Fibroblast of skin of scalp (primary cell): ENCODE measurements at places on chromosomes 13 and 19.
A peak's percentile ranks its signal among the peaks of the same experiment; 100 is the strongest.

DNA sequence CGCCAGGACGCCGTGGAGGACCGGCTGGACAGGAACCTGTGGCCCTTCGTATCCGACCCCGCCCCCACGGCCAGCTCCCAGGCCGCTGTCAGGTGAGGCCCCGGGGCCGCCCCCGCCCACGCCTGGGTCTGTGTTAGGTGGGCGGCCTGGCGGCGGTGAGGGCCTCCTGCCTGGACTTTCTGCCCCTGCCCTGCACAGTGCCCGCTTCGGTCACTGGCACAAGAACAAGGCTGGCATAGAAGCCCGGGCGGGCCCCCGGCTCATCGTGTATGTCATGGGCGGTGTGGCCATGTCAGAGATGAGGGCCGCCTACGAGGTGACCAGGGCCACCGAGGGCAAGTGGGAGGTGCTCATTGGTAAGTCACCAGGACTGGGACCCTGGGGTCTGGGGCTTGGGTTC lies 10.2 kb downstream of the STXBP2 start:
- DNase-seq, result no peak

DNA sequence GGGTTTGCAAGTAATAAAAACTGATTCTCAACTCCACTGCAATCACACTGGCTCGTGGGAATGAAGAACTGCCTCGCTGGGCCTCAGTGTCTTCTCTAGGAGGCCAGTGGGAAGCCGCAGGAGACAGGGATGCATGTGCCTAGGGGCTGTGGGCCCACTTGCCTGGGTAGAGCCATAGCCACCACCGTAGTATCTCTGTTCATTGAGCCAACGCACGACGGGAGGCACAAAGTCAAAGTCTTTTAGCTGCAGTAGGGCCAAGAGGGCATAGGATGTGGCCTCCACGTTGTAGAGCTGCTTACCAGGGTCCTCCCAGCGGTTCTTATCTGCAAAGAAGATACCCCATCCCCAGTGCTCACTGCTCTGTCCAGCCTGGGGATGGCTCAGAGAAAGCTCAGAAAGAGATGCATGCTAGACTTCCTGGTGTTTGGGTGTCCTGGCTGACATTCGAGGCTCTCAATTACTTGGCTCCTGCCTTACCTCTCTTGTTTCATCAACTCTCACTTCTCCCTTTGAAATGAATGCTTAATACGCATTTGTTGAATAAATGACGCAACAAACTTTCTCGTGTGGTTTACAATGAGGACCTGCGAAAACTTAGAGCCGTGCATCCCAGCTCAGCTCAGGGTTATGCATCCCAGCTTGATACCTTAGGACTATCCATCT lies 16.1 kb upstream of the TNFSF14 start:
- DNase-seq, result no peak

DNA sequence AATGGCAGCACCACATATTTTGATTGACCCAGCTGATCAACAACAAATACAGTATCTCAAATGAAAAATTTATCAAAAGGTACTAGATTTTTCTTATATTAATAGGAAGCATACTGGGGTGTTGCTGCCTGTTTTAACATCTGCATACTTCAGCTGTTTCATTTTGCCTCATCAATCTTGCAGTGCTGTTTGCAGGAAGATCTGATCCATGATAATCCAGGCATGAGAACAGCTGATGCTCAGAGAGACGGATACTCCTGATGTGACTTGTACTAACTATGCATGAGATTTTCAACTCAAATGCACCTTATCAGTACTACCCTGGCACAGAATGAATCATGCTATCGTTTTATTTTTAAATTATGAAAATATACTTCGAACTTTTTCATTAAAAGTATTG lies 2136.8 kb downstream of the PCDH9 start:
- DNase-seq, result no peak

DNA sequence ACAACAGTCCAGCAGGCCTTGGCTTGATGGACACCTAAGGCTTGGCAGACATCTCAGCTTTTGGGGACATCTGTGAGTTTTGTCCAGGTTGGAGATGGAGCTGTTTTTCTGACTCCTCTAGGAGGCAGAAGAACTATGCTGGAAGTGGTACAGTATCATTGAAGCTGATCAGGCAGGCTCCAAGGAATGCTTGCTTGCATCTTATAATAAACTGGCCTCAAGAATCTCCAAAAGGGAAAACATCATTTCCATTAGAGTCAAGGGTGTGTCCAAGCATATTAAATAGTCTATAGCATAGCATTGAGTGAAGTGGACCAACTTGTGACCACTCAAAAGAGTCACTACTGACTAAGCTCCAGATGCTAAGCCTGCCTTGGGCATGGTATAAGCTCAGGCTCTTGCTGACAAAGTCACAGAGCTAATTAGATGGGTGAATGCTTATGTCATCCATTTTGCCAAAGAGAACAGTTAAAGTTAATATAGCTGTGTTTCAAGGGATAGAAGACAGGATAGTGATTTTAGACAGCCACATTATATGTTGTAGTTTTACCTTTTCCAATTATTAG lies 216.0 kb downstream of the DNAJC15 start:
- DNase-seq, result no peak

DNA sequence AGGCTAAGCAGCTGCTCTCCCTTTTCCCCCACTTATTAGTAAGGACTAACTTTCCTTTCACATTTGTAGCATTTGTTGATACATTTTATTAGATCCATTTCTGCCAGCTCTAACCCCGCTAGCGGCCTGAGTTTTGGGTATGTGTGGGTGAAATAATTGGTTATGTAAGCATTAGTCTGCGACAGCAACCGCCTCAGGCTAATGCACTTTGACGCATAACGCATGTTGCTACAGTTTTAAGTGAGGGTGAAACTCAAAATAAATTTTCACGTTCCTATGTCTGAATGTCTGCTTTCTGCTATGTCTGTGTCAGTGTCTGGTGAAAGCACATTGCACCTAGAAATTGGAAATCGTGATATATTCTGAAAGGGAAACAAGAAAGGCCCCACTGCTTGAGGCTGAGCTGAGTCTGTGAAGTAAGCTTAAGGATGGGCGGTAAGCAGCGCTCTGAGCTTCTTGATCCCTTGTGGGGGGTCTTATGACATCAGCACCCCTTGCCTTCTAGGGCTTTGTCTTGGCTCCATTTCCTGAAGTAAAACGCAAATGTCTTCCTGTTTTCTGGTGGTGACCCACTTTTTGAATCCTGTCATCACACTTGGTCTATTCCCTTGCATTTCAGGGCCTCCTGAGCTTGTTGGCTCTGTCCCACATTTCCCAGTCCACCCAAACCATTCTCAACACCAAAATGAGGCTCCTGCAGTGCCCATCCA lies 648.3 kb upstream of the ARGLU1 start:
- no peak for DNase-seq

- no peak for DNase-seq
Observed at GRCh38 chr13:90197722-90198121, 1149.8 kb upstream of the MIR17HG start.

DNA sequence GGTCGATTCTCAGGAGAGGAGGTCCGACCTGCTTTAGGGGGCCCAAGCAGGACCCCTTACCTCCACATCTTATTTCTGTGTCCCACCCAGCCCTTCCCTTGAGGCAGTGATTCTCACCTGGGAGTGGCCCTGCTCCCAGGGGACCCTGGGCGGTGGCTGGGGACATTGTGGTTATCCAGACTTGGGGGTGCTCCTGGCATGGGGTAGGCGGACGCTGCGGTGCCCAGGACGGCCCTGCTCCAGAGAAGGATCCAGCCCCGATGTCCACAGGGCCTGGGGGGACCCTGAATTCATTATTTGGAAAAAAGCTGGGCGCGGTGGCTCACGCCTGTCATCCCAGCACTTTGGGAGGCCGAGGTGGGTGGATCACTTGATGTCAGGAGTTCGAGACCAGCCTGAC lies 84.4 kb downstream of the GADD45B start:
- no peak for DNase-seq

DNA sequence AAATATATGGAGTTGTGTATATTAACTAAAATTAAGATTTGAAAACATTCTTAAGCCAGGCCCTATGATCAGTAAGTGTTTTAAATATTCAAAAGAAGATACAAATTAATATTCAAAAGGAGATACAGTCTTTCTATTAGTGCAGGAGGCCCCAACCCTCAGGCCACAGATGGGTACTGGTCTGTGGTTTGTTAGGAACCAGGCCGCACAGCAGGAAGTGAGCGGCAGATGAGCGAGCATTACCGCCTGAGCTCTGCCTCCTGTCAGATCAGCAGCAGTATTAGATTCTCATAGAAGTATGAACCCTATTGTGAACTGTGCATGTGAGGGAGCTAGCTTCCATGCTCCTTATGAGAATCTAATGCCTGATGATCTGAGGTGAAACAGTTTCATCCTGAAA lies 232.9 kb downstream of the FOXO1 start:
- DNase-seq, result no peak

DNA sequence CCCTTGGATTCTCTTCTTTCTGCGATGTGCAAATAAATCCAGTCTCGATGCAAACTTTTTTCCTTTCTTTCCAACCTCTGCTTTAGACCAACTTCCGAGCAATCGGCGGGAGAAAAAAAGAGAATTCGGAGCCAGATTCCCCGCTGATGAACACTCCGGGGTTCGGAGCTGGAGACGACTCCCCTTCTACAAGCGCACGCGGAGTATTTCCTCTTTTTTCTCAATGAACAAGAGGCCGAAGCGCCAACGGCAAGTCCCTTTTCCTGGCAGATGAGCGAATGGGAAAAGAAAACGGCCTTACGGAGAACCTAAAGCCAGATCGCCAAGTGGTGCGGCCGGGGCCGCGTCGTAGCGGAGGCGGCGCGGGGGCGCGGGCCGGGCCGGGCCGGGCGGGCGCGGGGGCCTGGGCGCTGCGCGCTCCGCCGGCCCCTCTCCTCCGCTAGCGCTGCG lies 250 bp downstream of the SPRY2 start:
- DNase-seq, result peak; percentile 69

- no peak for DNase-seq
Observed at GRCh38 chr13:78317030-78317429, 286.3 kb downstream of the POU4F1 start.

DNA sequence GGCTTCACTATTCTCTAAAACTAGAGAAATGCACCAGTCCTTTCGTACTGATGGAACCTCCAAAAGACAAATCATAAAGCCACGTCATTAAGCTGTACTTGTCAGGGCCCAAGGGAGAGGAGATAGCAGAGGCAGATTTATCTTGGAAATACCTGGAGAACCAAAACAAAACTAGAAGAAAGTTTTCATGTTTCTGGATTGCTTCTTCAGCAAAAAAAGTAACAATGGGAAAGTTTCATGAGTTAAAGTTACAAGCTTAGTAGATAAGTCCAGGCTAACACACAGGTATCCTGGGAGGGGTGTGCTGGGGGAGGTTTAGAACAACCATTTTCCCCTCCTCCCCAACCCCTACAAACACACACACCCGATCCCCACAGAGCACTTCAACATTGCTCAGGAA lies 21.6 kb downstream of the RANBP3 start:
- no peak for DNase-seq

DNA sequence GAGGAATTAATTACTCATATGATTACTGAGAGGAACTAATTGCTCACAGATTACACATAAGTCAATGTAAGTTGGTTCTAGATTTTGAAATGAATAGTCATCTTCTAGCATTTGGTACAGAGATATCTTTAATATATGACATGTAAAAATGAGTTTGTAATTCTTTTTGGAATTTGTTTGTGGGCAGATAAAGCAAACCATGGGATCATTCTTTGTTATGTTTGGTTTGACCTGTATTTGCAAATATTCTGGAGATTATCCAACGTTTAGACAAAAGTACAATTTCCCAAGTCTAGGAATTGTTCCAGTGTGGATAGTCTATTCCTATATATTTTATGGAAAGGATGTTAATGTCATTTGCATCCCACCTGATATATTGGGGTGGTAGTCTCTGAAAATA lies 309.6 kb upstream of the EDNRB start:
- no peak for DNase-seq

DNA sequence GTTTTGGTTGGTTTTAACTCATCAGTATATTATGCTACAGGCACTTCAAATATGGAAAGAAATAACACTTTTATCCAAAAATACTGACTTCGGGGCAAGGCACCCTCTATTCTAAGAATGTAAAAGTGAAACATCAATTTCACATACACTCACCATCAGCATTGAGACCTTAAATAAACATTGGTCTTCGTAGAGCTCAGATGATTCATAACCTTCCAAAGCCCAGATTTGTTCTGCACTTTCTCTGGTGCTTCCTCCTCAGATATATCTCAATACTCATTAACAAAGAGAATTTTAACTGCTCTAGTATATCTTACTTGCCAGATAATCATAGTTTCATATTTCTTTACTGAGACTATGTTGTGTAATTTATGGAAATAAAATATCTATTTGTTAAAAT lies 794.3 kb downstream of the LIG4 start:
- DNase-seq, result no peak

DNA sequence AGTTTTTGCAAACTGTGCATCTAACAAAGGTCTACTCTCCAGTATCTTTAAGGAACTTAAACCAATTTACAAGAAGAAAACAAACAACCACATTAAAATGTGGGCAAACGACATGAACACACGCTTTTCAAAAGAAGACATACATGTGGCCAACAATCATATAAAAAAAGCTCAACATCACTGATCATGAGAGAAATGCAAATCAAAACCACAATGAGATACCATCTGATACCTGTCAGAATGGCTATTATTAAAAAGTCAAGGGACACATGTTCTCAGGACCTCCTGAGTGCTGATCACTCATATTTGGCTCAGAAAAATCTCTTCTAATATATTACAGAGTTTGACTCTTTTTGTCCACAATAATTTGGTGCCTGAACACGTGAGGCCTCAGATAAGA lies 14.2 kb upstream of the LILRB1 start:
- DNase-seq, result no peak

GRCh38 chr13:112897956-112898620 lies 70.9 kb upstream of the MCF2L start:
- DNase-seq, result no peak

DNA sequence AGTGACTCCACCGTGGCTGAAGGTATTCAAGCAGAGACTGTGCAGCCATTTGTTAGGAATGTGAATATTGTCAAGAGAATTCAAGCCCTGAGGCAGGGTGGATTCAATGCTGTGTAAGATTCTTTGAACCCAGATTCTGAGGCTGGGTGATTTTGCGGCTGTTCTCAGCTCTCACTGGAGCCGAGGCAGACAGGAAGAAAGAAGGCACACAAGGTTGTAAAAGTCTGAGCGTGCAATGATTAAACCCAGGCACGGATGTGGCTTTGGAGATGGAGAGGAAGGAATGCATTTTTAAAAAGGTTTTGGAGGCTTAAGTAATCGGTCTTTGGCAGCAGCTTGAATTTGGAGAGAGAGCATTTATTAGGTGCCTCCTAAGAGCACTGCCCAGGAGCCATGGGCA lies 187.9 kb downstream of the KATNAL1 start:
- peak; percentile 87 for DNase-seq

- peak; percentile 40 for DNase-seq
Observed at GRCh38 chr19:13978351-13979243, 26.3 kb downstream of the DCAF15 start.

DNA sequence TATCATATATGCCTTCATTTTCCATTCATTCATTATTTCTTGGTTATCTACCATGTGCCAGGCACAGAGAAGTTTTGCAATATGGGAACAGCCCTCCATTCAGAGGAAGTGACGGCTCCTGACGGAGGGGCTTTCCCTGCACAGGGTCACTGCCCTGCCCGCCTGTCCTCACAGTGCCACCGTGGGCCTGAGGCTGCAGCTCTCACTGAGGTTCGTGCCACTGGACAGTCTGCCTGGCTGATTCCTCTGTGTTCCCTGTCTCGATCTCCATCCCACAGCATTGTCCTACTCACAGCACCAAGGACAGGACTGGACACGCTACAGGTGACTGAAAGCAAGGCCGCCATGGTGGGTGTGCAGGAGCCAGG lies 92.7 kb downstream of the TSHZ3 start:
- no peak for DNase-seq

- no peak for DNase-seq
Observed at GRCh38 chr19:7469669-7470285, 19.1 kb downstream of the PEX11G start.
